ENCODE measurements at places on chromosomes 7 and 10. TPM values are rescaled to one million over a fixed set of nuclear protein-coding genes. Genes with fewer than 3 reads are reported as not detected.

- no peak overlapping the region for H3K27ac ChIP-seq
- H3K36me3 ChIP-seq, result no peaks in the 10 kb centered on the region
- H3K4me1 ChIP-seq, result no peaks in the 10 kb centered on the region
- H3K4me3 ChIP-seq, result no peak overlapping the region
- no peaks in the 10 kb centered on the region for H3K27me3 ChIP-seq
- DNase-seq, result no peak
These were observed 283.8 kb upstream of the PLXDC2 start for GRCh38 chr10:19532411-19532810.

- no peak for DNase-seq
- H3K4me3 ChIP-seq, result no peak overlapping the region
- no peaks in the 10 kb centered on the region for H3K36me3 ChIP-seq
These were observed 308.5 kb downstream of the WDR11 start for GRCh38 chr10:121159670-121160069.

- H3K4me3 ChIP-seq, result no peak overlapping the region
- no peaks in the 10 kb centered on the region for H3K4me1 ChIP-seq
- no peaks in the 10 kb centered on the region for H3K27me3 ChIP-seq
- no peaks in the 10 kb centered on the region for H3K36me3 ChIP-seq
These were observed 102.3 kb downstream of the KLF6 start for GRCh38 chr10:3682745-3683144.

- no peak overlapping the region for H3K27ac ChIP-seq
- no peaks in the 10 kb centered on the region for H3K4me1 ChIP-seq
- H3K4me3 ChIP-seq, result no peak overlapping the region
- H3K27me3 ChIP-seq, result no peaks in the 10 kb centered on the region
- H3K36me3 ChIP-seq, result no peaks in the 10 kb centered on the region
These were observed 73.6 kb downstream of the EGFR start for GRCh38 chr7:55092186-55092974.

- H3K27me3 ChIP-seq, result no peaks in the 10 kb centered on the region
- H3K27ac ChIP-seq, result no peak overlapping the region
- H3K36me3 ChIP-seq, result peaks cover 36% of the 10 kb centered on the region
- H3K4me3 ChIP-seq, result no peak overlapping the region
- no peak for DNase-seq
These were observed 57.8 kb downstream of the ZRANB1 start for GRCh38 chr10:124999433-125000365.

- H3K4me1 ChIP-seq, result no peaks in the 10 kb centered on the region
- H3K4me3 ChIP-seq, result no peak overlapping the region
- H3K27me3 ChIP-seq, result no peaks in the 10 kb centered on the region
- H3K27ac ChIP-seq, result no peak overlapping the region
- no peaks in the 10 kb centered on the region for H3K36me3 ChIP-seq
These were observed 607.1 kb upstream of the FOXK1 start for GRCh38 chr7:4074994-4075393.

- no peaks in the 10 kb centered on the region for H3K27me3 ChIP-seq
- no peak overlapping the region for H3K4me3 ChIP-seq
These were observed 11.5 kb downstream of the TMEM176B start for GRCh38 chr7:150788474-150789269.

DNA sequence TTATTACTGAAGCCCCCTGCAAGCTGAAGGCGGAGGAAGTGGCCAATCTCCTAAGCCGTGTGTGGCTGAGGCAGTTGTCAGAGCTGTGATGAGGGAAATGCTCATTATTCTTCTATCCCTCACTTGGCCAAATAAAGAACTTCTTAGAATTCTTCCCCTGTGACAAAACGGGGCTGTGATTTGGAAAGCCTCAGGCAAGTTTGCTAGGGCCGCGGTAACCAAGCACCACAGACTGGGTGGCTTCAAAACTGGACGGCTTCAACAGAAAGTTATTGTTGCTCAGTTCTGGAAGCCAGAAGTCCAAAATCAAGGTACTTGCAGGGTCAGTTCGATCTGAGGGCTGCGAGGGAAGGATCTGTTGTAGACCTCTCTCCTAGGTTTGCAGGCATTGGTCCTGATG is 72.3 kb upstream of the STEAP1B start:
- DNase-seq, result no peak
- H3K36me3 ChIP-seq, result no peaks in the 10 kb centered on the region
- H3K4me3 ChIP-seq, result no peak overlapping the region
- H3K4me1 ChIP-seq, result no peaks in the 10 kb centered on the region
- H3K27me3 ChIP-seq, result no peaks in the 10 kb centered on the region

DNA sequence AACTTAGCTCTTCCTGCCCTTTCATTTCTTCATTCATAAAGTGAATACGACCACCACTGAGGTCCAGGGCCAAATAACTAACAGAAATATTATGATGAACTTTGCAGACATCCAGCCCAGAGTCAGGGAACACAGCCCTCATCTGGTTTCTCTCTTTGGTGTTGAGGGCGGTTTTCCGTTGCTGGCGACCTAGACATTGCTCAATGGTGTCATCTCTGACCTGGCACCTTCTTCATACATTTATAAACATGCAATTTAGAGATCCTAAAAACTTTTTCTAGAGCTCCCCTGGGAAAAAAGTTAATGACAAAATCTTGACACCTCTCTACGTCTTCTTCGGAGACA is 324 bp upstream of the TET1 start:
- no peaks in the 10 kb centered on the region for H3K36me3 ChIP-seq
- no peaks in the 10 kb centered on the region for H3K4me1 ChIP-seq

GRCh38 chr10:11023009-11023953 is 5.6 kb downstream of the CELF2 start:
- H3K27ac ChIP-seq, result no peak overlapping the region
- no peaks in the 10 kb centered on the region for H3K27me3 ChIP-seq
- no peaks in the 10 kb centered on the region for H3K36me3 ChIP-seq
- no peak overlapping the region for H3K4me3 ChIP-seq
- no peak for DNase-seq
- H3K4me1 ChIP-seq, result no peaks in the 10 kb centered on the region

- no peak overlapping the region for H3K27ac ChIP-seq
- no peaks in the 10 kb centered on the region for H3K36me3 ChIP-seq
- no peaks in the 10 kb centered on the region for H3K4me1 ChIP-seq
- no peaks in the 10 kb centered on the region for H3K27me3 ChIP-seq
- no peak overlapping the region for H3K4me3 ChIP-seq
These were observed 396.7 kb downstream of the TNS3 start for GRCh38 chr7:47185170-47185569.

DNA sequence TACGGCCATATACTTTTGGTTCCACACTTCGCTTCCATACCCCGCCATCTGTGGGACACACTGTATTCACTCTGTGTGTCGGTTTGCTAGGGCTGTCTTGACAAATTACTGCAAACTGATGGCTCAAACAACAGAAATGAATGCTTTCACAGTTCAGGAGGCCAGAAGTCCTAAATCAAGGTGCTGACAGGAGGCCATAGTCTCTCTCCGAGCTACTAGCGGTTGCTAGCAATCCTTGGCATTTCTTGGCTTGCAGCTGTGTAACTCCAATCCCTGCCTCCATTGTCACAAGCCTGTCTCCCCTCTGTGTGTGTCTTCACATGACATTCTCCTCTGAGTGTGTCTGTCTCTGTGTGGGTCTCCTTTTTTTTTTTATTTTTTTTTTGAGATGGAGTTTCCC is 28.9 kb upstream of the BMPR1A start:
- H3K36me3 ChIP-seq, result no peaks in the 10 kb centered on the region
- H3K27me3 ChIP-seq, result no peaks in the 10 kb centered on the region
- no peak overlapping the region for H3K27ac ChIP-seq
- H3K4me3 ChIP-seq, result no peak overlapping the region

- no peak overlapping the region for H3K27ac ChIP-seq
- DNase-seq, result no peak
- no peaks in the 10 kb centered on the region for H3K4me1 ChIP-seq
- H3K36me3 ChIP-seq, result peaks cover 4% of the 10 kb centered on the region
- no peaks in the 10 kb centered on the region for H3K27me3 ChIP-seq
- no peak overlapping the region for H3K4me3 ChIP-seq
These were observed 96.0 kb downstream of the GALNT11 start for GRCh38 chr7:152121432-152121831.

DNA sequence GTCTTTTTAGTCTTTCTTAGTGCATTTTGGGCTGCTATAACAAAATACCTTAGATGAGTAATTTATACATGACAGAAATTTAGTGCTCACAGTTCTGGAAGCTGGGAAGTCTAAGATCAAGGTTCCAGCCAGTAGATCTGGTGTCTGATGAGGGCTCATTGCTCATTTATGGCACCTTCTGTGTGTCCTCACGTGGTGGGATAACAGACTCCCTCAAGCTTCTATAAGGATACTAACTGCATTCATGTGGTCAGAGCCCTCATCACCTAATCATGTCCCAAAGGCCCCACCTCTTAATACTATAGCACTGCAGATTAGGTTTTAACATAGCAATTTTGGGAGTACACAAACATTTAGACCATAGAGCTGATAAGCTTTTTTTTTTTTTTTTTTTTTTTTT is 80.4 kb downstream of the ZNRF2 start:
- no peaks in the 10 kb centered on the region for H3K4me1 ChIP-seq
- no peak for DNase-seq
- H3K4me3 ChIP-seq, result no peak overlapping the region
- no peaks in the 10 kb centered on the region for H3K27me3 ChIP-seq

DNA sequence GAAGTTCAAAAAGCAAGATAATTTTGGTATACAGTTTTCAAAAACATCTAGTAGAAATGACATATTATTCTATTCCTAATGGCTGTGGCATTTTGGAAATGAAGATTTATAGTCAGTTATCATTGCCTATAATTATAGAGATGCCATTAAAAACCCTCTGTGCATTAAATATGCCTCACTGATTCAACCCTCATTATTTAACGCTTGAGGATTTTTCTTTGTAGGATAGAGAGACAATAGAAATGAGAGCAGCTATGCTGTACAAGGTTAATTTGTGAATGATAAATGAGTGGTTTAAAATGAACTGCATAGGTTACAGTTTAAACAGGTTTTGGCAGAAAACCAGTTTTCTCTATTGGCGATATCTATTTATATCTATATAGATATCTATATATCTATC is 32.2 kb upstream of the SEMA3A start:
- no peak for DNase-seq
- H3K36me3 ChIP-seq, result no peaks in the 10 kb centered on the region
- peaks cover 11% of the 10 kb centered on the region for H3K4me1 ChIP-seq

GRCh38 chr7:52917982-52918578 is 117.4 kb upstream of the POM121L12 start:
- H3K27ac ChIP-seq, result no peak overlapping the region
- no peaks in the 10 kb centered on the region for H3K27me3 ChIP-seq
- no peaks in the 10 kb centered on the region for H3K36me3 ChIP-seq
- DNase-seq, result no peak
- no peak overlapping the region for H3K4me3 ChIP-seq

- no peak overlapping the region for H3K27ac ChIP-seq
- peak; percentile 41 for DNase-seq
- no peaks in the 10 kb centered on the region for H3K36me3 ChIP-seq
- H3K4me1 ChIP-seq, result peaks cover 6% of the 10 kb centered on the region
- no peak overlapping the region for H3K4me3 ChIP-seq
- no peaks in the 10 kb centered on the region for H3K27me3 ChIP-seq
These were observed 41.7 kb downstream of the ARL4A start for GRCh38 chr7:12729112-12729511.

DNA sequence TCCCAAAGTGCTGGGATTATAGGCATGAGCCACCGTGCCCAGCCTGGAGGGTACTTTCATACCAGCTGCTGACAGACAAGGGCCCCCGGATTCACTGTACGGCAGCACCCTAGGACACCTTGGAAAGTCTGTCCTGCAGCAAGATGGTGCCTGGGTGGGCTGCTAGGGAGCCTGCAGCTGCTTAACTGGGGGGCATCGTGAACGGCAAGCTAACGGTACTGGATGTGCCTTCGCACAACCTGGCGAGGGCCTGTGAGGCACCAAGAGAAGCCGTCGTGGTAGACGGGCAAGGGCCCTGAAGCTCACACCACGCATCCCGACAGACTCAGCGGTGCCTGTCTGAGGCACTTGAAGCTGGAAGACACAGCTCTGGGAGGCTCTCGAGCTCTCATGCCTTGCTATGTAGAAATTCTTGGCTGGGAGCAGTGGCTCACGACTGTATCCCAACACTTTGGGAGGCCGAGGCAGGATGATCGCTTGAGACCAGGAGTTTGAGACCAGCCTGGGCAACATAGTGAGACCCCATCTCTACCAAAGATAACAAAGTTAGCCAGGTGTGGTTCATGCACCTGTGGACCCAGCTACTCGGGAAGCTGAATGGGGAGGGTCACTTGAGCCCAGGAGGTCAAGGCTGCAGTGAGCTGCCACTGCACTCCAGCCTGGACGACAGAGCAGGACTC is 9.4 kb downstream of the BRAT1 start:
- H3K27ac ChIP-seq, result no peak overlapping the region
- no peak for DNase-seq
- no peaks in the 10 kb centered on the region for H3K4me1 ChIP-seq
- no peaks in the 10 kb centered on the region for H3K27me3 ChIP-seq

DNA sequence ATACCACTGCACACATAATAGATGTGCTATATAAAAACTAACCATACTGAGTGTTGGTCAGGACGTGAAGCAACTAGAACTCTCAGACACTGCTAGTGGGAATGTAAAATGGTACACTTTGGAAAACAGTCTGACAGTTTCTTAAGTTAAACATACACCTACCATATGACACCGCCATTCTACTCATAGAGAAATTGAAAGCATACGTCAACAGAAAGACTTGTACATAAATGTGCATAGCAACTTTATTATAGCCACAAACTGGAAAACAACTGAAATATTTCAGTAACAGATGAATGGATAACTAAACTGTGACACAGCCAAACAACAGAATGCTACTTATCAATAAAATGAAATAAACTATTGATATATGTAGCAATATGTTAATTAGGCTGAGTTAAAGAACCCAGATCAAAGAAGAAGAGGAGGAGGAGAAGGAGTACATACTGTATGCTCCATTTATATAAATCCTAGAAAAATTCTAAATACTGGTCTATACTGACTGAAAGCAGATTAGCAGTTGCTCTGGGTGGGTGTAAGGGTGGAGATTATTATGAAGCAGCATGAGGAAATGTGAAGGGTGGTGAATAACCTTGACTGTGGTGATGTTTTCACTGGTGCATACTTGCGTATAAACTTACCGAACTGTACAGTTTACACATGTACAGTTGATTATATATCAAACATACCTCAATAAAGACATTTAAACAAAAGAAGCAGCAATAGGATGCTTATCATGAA is 48.6 kb downstream of the ARHGAP21 start:
- H3K27me3 ChIP-seq, result no peaks in the 10 kb centered on the region
- H3K27ac ChIP-seq, result no peak overlapping the region
- H3K4me3 ChIP-seq, result no peak overlapping the region
- DNase-seq, result no peak

Gene AOAH
- total RNA-seq, result 0.55 TPM

Gene MUC12
- 7.0 TPM for total RNA-seq

Gene ADIRF
- not detected for total RNA-seq

Gene VSTM2A
- total RNA-seq, result 0.58 TPM

Gene BBS9
- 22.3 TPM for total RNA-seq

Gene FGF8
- 3.9 TPM for total RNA-seq

Gene PNLIPRP1
- not detected for total RNA-seq

Gene IMMP2L
- total RNA-seq, result 10.1 TPM
